Activated T-cell treated with anti-CD3 and anti-CD28 coated beads, Interleukin-2, amount 50 U/mL, for 4 hours (primary cell): ENCODE measurements at places on chromosomes 1 and 21. TPM values are rescaled to one million over a fixed set of nuclear protein-coding genes. Genes with fewer than 3 reads are reported as not detected.

DNA sequence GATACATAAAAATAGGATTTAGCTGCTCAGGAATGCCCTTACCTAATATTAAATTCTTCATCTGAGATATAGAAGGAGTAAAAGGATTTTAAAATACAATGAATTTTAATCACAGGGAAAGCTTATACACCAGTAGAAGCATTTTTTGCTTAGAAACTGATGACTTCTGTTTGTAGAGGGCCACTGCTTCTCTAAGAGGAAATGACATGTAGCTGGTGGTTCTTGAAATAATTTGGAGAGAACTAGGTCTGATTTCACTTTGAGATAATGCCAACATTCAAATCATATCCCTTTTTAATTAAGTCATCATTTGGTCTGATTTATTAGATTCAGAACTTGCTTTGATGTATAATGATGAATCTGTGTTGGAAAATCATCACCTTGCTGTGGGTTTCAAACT lies 166.6 kb upstream of the SGIP1 start:
- no peak for DNase-seq

ANKRD35 gene
- 0.05 TPM for total RNA-seq

DNA sequence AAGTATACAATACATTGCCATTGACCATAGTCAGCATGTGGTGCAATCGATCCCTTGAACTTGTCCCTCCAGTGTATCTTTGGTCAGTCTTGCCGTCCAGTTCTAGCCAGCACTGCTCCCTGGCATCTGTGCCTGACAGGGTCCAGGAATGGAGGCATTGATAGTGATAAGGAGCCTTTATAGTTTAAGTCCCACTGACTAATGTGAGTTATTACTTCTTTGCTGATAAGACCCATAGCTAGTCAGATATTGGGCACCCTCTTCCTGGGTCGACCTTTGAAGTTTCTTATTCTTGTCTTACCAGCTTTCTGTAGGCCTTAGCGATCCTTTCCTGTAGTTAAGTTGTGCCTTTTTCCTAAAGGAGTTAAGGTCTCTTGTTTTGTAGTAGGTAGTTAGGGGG lies 13.0 kb downstream of the UCK2 start:
- no peak for DNase-seq

DNA sequence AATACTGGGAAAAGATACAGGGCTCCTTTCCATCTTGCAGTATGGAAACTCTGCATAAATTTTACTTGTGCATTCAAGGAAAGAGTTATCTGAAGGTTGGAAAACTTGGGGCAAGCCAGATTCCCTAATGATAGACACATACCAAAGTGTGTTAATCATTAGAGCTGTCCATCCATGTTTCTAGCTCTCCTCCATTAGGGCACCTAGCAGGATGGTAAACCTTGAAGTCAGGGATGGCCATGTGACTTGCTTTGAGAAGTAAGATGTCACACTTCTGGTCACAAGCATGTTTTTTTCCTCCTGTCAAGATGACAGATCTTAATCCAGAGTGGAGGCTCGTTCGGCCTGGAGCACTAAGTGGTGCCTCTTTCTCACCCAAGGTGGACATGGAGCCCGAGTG lies 241.9 kb upstream of the RUNX1 start:
- no peak for DNase-seq

DNA sequence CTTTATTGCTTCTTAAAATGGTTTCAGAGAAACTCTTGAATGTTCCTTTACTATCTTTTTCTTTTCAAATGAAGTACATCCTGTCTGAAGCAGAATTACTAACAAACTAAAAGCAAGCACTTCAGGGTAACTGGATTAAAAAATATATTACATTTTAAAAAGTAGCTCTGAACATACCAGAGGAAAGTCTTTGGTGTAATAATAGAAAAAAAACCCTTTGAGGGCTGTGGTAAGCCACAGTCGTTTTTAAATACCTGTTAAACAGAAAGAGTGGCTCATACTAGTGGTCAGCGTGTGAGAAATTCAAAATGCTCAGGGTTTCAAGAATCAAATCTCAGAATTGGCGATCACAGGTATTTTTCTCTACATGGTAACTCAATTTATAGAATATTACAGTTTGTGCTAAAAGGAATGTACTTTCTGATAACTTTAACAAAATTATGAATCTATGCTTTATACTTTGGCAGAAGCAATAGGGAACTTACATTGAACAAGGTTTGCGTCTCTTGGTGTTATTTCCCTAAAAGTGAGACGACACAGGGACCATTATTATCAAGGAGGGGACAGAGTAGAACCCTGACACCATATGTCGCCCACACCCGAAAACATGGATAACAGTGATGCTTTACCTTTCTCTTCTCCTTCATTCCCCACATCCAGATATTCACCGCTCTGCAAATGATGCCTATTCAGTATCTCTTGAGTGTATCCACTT lies 97.0 kb upstream of the DPH5 start:
- DNase-seq: no peak

TCHHL1 gene
- not detected for total RNA-seq

DNA sequence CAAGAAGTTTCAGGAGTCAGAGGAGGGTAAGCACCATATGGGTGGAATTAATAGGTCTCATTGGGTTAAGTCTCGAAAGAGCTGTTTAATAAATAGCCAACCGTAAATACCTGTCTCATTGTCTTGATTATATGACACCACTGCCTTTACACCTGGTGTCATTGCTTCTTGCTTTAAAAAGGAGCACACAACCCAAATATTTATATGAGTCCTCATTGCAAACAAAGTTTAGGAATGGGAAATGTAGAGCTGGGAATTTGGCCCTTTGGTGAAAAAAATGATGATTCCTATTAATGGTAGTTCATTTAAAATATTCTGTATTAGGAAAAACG lies 2.1 kb downstream of the BACH1 start:
- DNase-seq: no peak

- no peak for DNase-seq
Observed at GRCh38 chr1:39957299-39958015, 2.5 kb downstream of the MFSD2A start.

- no peak for DNase-seq
Observed at GRCh38 chr1:12049616-12050015, 13.5 kb upstream of the TNFRSF8 start.

- no peak for DNase-seq
Observed at GRCh38 chr1:228875741-228876140, 140.5 kb downstream of the RHOU start.

SLC44A3 gene
- total RNA-seq: not detected

- no peak for DNase-seq
Observed at GRCh38 chr1:102833151-102833550, 275.2 kb downstream of the COL11A1 start.

- DNase-seq: no peak
Observed at GRCh38 chr1:91724231-91724630, 161.7 kb downstream of the TGFBR3 start.

DNA sequence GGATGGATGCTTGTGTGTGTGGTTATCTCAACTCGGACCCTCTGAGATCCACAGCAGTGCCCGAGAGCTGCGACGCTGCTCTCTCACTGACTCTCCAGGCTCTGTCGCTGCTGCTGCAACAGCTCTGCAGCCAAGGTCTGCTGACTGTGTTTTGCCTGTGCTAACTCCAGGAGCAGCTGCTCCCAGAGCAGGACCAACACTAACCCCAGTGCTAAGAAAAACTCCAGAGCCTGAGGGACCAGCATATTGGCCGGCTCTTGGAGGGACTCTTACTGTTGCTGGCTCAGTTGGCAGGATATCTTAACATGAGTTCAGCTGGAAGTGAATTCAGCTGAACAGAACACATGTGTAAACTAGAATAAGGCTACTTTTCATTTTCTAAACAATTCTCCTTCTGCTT lies 4.4 kb downstream of the LCE2C start:
- DNase-seq: no peak

- no peak for DNase-seq
Observed at GRCh38 chr1:23882746-23883145, 14.7 kb upstream of the FUCA1 start.

SPRR2E gene
- total RNA-seq: not detected

- no peak for DNase-seq
Observed at GRCh38 chr1:150967936-150968335, 6.7 kb downstream of the CERS2 start.

ST6GALNAC5 gene
- total RNA-seq: not detected

- DNase-seq: no peak
Observed at GRCh38 chr1:234771642-234772344, 161.8 kb upstream of the IRF2BP2 start.

PPM1J gene
- total RNA-seq: 0.16 TPM

DNA sequence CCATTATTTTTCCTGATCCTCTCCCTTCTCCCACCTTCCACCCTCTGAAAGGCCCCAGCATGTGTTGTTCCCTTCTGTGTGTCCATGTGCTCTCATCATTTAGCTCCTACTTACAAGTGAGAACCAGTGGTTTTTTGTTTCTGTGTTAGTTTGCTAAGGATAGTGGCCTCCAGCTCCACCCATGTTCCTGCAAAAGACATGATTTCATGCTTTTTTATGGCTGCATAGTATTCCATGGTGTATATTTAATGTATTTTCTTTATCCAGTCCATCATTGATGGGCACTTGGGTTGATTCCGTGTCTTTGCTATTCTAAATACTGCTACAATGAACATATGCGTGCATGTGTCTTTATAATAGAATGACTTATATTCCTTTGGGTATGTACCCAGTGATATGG lies 89.4 kb upstream of the C1orf174 start:
- DNase-seq: no peak

GRCh38 chr1:30911059-30911954 lies 2.7 kb upstream of the SDC3 start:
- DNase-seq: peak; percentile 32

- no peak for DNase-seq
Observed at GRCh38 chr1:89440911-89441310, 77.1 kb downstream of the GBP6 start.

SYCP1 gene
- total RNA-seq: not detected

GRCh38 chr1:203028067-203028783 lies 1.9 kb downstream of the PPFIA4 start:
- DNase-seq: no peak

DNA sequence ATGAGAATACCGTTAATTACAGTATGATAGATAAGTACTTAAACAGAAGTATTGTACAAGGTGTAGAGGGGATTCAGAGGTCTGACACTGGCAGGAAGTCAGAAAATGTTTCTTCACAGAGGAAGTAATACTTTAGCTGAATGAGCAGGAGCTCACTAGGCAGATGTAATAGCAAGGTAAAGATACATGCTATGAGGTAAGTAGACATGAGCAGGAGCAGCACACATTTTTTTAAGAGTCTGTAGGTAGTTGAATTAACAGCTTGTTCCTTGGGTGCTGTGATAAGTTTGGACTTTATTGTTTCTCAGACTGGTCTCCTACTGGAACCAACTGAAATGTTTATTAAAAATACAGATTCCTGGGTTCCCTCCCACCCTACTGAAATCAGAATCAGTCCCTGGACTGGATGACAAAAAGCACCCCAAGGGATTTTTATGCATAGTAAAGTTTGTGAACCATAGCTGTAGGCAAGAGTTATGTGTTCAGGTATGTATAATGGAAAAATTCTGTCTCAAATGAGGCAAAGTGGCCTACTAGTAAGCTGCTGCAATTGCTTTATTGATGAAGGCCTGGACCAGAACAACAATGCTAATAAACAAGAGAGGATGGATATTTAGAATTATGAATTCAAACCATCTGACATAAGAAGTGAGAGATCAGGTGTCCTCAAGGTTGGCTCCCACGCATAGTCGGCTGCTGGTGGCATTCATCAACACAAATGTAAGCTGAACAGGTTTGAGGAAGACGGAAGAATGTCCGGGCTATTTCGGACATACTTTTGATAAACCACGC lies 902 bp downstream of the AP4B1 start:
- no peak for DNase-seq

S100A7 gene
- total RNA-seq: not detected

DNA sequence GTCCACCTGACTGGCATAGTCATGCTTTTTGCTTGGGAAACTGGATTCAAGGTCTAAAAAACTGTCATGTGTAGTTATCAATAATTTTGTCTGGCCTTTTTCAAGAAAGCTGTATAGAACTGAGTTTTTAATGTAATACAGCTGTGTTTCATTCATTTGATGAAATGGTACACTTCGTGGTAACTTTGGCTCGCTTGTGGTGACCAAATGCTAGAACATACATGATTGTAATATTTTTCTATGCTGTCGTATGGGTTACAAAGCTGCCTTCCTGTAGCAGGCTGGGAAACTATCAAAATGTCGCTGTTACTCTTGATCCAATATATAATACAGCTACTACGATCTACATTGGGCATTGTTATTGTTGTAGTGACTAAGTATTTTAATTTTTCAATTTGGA lies 2.1 kb downstream of the LRRC42 start:
- DNase-seq: no peak

DNA sequence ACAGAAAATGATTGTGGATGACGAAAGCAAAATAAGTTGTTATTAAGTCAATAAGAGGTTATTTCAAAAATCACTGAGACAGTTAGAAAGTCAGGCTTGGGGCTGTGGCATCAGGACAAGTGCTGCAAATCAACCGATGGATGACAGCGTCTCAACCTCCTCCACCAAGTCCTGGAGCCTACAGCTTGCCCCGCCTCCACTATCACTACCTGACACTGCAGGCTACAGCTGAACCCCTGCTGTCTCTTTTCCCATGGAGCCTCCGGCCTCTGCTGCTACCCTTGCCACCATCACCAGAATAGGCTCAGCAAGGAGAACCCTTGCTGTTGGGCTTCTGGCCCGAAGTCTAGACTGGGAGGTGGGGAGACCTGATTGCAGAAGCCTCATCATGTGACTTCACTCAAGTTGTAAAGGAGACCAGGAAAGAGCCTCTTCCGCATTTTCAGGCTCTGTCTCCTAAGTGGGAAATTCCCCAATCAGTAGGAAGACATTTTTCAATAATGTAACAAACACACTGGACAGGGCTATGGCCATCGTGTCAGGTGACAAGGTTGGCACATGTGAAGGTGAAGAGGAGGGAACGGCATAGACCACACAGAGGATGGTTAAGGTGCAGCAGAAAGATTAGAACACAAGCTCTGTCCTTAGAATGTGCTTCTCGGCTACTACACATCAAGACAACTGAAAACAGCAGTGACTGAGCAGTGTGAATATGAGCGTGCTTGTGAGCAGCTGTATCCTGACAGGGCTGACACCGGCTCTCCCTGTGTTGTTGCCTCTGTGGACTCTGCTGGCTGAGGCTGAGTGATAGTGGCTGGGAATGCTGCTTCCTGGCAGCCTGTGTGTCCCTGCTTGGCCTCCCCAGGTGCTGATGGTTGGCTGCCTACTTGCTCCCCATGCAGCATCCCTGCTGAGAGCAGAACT lies 660.7 kb downstream of the PTPRU start:
- DNase-seq: no peak

GRCh38 chr1:214404154-214404553 lies 123.2 kb downstream of the SMYD2 start:
- no peak for DNase-seq

GRCh38 chr21:15015622-15016471 lies 49.0 kb downstream of the NRIP1 start:
- no peak for DNase-seq

GRCh38 chr21:41318218-41318617 lies 1.6 kb downstream of the FAM3B start:
- DNase-seq: no peak

GRCh38 chr1:48470481-48470855 lies 1.5 kb downstream of the SPATA6 start:
- no peak for DNase-seq

- no peak for DNase-seq
Observed at GRCh38 chr1:8323706-8324105, 5.8 kb downstream of the SLC45A1 start.
